ENCODE measurements at places on chromosomes 2 and 18. TPM values are rescaled to one million over a fixed set of nuclear protein-coding genes. Genes with fewer than 3 reads are reported as not detected.

TUBB8B gene
- not detected for total RNA-seq

DNA sequence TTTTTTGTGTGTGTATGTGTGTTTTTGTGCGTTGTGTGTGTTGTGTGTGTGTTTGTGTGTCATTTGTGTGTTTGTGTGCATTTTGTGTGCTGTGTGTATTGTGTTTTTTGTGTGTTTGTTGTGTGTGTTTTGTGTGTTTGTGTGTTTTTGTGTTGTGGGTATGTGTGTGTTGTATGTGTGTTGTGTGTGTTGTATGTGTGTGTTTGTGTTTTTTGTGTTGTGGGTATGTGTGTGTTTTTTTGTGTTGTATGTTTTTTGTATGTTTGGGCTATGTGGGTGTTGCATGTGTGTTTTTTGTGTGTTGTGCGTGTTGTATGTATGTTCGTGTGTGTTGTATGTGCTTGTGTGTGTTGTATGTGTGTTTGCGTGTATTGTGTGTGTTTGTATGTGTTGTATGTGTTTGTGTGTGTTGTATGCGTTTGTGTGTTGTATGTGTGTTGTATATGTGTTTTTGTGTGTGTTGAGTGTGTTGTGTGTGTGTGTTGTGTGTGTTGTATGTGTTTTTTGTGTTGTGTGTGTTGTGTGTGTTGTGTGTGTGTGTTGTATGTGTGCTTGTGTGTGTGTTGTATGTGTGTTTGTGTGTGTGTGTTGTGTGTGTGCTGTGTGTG lies 275.3 kb downstream of the HRH4 start:
- no peak for DNase-seq

GRCh38 chr2:72133721-72134407 lies 13.8 kb downstream of the CYP26B1 start:
- no peak for DNase-seq

DNA sequence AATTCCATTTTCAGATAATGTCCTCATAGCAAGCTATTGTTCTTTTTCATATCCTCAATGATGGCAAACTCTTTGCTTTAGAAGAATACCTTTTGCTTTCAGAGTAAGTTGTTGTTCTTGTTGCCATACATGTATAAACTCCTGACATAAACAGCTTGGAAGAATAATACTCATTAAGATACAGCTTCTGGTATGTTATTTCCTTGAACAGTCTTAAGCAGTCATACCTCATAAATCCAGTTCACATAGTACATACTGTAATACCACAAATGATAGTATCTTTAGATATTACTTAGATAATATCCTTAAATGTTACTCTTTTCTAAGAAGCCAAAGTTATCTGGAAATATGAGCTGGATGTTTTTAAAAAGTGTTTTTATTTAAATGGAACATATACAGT lies 23.2 kb downstream of the METTL8 start:
- DNase-seq, result no peak

Measured in activated CD4-positive, alpha-beta memory T cell treated with anti-CD3 and anti-CD28 coated beads, Interleukin-2, amount 10 ng/mL, durations not matched to agents 7 days and 5 days (primary cell).